Fibroblast of villous mesenchyme (primary cell): ENCODE measurements at places on chromosomes 3 and 15. TPM values are rescaled to one million over a fixed set of nuclear protein-coding genes. Genes with fewer than 3 reads are reported as not detected.
A peak's percentile ranks its signal among the peaks of the same experiment; 100 is the strongest.

- no peak for DNase-seq
Measured at GRCh38 chr3:29554566-29554965, 273.7 kb downstream of the RBMS3 start.

DNA sequence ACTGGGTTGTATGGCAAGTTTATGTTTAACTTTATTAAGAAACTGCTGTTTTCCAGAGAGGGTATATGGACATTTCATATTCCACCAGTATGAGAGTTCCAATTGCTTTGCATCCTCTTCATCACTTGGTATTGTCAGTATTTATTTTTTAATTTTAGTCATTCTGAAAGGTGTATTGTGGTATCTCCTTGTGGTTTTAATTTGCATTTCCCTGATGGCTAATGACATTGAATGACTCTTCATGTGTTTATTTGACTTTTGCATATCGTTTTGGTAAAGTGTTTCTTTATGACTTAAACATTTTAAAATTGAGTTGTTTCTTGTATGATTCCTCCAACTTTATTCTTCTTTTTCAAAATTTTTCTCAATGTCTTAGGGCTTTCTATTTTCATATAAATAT is 44.4 kb downstream of the IL1RAP start:
- DNase-seq: no peak

Gene ALDH1L1
- total RNA-seq: 0.32 and 3.9 TPM in 2 replicates

Gene ROPN1
- total RNA-seq: under 0.01 TPM in 1 of 2 replicates, not detected in the other

DNA sequence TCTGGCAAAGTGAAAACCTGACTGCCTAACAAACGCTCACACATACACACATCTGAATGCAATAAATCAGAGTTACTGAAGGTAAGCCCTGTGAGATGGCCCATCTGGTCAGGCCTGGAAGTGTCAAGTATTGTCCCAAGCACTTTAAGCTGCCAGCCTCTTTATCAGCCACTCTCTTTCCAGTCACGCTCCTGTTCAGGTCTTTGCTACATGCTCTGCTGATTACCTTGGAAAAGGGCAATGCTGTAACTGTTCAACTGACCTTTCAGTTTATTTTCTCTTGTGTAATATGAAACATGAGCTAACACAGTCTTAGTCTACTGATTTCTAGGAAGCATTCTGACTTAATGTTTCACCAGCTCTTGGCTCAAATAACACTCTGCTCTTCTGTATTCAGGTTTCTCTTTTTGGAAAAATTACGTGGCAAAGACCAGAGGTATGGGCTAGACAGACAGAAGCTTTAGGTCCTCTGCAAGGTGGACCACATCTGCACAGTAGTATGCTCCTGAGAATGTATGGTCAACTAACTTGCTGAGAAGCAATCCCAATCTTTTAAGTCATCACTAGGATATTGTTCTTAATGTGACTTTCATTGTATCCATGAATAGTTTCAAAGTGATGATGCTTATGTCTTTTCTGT is 44.5 kb downstream of the GBE1 start:
- DNase-seq: peak; percentile 76

GRCh38 chr3:118269537-118270125 is 765.0 kb downstream of the IGSF11 start:
- DNase-seq: no peak

DNA sequence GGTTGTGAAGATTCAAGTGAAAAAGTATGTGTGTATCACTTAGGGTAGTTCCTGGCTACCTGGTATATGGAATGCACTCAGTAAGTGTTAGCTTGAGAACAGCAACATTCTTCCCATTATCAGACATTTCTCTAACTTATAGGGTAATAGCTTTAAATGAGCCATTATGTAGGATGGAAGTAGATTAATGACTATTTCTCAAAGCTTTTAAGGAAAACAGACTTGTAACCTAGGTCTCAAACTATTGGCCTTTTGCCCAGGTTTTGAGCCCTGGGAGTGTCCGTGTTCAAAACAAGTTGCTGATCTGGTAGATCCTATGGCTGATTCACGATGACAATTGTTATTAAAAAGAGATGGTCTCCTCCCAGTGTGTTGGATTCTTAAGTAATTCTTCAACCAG is 129.1 kb upstream of the UMPS start:
- peak; percentile 4 for DNase-seq

Gene ELL3
- total RNA-seq: 1.6 and 4.3 TPM in 2 replicates
